ENCODE measurements at places on chromosomes 5 and 9.
A peak's percentile ranks its signal among the peaks of the same experiment; 100 is the strongest.

DNA sequence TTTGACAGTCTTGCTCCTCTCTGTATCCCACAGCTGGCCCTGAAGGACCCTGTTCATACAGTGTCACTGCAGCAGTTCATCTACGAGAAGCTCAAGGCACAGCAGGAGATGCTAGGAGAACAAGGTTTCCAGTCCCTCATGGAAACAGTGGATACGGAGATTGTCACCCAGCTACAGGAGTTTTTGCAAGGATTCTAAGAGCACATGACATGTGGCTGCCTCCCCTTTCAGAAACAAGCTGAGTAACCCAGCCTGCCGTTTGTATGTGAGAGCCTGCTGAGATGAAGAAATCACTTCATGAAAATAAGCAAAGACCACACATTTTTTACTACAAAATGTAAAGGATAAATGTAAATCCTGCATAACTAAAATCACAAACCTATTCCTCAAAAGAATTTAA, 48.5 kb downstream of the LRRC70 start:
- DNase-seq, result no peak

GRCh38 chr9:17614903-17615302, 36.0 kb downstream of the SH3GL2 start:
- DNase-seq, result no peak

DNA sequence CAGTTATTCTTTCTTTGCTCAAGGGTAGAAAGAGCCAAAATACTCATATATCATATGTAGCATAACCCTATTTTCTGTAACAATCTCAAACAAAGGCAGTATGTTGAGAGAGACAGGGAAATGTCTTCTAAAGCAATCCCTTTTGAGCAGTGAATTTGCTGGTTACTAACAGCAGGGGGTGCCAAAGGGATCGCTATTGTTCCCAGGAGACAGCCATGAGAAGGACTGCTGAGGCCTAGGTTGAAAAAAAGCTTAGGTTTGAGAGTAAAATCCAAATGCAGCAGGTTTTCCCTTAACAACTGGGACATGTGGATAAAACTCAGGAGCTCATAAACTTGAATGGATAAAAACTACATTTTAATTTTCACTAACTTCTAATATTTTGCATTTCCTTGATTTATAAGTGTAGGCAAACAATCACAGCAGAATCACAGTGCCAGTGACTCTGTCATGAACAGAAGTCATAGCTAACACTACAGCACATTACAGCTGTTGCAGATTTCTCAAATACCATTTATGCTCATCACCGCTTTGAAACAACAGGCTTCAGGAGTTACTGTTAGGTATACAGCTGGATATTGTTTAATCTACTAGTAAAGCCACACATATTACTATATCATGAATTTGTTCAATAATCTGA, 148.4 kb downstream of the MAPKAP1 start:
- DNase-seq, result peak; percentile 29

GRCh38 chr5:93058309-93058708, 522.7 kb downstream of the NR2F1-AS1 start:
- no peak for DNase-seq

- no peak for DNase-seq
Observed at GRCh38 chr9:38343037-38343436, 49.5 kb upstream of the ALDH1B1 start.

- DNase-seq, result no peak
Observed at GRCh38 chr9:120481248-120481647, 98.7 kb downstream of the CDK5RAP2 start.

- DNase-seq, result no peak
Observed at GRCh38 chr9:14320271-14321181, 6.6 kb upstream of the NFIB start.

GRCh38 chr5:71887680-71888079, 168.6 kb downstream of the CARTPT start:
- DNase-seq, result no peak

DNA sequence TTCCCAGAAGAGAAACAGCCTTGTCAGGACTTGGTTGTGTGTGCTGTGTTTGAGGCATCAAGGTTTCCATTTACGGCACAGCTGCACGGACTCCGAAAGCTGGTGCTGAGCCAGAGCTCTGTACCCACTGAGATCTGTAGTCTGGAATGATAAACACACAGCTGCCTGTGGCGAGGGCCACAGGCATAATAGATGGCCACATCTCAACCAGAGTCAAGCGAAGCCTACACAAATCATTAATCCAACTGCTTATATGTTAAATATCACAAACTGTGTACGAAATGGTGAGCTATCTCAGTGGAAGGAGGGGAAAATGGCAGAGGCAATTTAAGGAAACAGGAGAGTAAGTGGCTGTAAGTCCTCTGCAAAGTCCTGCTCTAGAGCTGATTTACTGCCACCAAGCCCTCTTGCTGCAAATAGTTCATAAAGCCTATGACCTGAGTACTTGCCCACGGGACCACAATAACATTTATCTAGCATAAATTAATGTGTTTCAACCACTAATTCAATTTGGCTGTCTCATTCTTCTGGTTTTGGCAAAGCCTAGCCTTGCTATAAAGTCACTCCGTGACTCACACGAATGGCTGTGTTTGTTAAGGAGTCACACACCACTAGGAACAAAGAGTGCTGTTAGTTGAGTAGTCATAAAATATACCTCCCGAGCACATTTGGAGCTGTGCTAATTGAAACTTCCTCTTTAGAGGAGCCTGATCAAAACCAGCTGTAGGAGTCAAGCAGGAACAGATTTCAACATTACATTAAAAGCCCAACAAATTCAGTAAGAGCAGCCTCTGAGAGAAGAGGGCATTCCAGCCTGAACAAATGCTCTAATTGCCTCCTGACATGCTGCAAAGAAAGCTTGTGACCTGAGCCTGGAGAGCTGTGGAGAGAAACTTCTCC, 738.6 kb upstream of the ZNF608 start:
- DNase-seq, result no peak

GRCh38 chr9:17825265-17825659, 246.4 kb downstream of the SH3GL2 start:
- no peak for DNase-seq

DNA sequence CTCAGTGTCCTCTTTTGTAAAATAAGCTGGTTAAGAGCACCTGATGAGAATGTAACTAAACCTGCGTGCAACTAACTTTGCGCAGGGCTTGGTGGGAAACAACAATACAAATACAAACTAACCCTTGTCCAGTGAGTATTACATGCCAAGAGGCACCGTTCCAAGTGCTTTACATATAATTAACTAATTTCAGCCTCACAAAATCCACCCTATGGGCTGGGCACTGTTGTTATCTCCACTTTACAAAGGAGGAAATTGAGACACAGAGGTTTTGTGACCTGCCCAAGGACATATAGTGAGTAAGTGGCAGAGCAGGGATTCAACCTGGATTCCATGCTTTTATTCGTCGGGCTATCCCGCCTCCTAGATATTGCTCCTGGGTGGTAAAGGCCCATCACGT, 26.2 kb upstream of the TNIP1 start:
- no peak for DNase-seq

GRCh38 chr9:132234535-132234934, 72.7 kb downstream of the NTNG2 start:
- DNase-seq, result no peak

- no peak for DNase-seq
Observed at GRCh38 chr5:72830362-72830761, 13.9 kb downstream of the TNPO1 start.

DNA sequence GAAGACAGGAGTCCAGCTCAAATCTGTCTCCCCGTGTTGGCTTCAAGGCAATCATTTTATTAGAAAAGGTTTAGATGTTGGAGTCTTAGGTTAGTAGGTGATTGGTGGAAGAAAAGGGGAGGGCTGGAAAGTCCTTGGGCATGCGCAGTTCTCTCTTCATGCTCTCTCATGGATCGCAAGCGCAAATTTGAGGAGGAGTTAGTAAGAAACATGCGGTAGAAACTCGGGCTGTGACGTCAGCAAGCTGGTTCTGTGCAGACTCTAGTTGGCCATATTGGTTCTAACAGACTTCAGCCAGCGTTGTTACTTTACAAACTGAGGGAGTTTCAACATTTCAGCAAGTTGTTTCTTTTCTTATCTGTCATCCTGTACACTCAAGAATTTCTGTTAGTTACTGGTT, 392.2 kb downstream of the CDK5RAP2 start:
- no peak for DNase-seq

- no peak for DNase-seq
Observed at GRCh38 chr9:74496406-74496805, 729 bp upstream of the RORB start.

GRCh38 chr5:32869216-32869615, 158.1 kb downstream of the NPR3 start:
- no peak for DNase-seq

DNA sequence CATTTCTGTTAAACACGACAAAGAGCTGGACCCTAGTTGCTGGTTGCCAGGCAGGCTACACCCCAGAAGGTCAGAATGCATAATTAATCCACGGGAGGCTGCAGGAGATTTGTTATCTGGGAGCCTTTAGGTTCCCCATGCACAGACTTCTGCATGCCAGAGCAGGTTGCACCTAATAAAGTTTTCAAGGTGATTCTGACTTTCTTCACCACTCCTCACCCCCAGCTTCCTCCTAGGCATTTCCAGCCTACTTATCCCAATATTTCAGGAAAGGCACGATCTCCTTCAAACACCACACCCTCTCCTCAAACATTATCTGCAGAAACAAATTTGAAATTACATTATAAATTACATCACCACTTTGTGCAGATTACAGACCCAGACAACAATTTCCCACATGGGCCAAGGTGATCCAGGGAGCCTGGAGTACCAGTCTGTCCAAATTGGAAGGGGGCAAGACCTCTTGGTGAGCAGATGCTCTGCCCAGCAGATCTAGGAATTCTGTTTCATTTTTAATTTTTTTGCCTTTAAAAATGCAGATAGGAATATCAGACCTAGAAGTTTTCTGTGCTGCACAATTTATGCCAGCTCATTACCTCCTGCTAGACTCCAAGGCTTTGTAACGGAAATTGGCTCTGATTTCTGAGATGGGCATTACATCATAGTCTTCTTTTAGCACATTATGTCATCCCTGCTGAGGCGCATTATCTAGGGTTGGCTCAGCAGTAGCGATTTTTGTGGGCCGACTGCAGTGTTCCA, 363.4 kb upstream of the SLC30A5 start:
- no peak for DNase-seq

GRCh38 chr9:4741365-4742089, 525 bp upstream of the AK3 start:
- no peak for DNase-seq

- DNase-seq, result no peak
Observed at GRCh38 chr9:88814577-88814976, 176.7 kb upstream of the S1PR3 start.

GRCh38 chr5:159657771-159658170, 258.5 kb upstream of the ADRA1B start:
- no peak for DNase-seq

DNA sequence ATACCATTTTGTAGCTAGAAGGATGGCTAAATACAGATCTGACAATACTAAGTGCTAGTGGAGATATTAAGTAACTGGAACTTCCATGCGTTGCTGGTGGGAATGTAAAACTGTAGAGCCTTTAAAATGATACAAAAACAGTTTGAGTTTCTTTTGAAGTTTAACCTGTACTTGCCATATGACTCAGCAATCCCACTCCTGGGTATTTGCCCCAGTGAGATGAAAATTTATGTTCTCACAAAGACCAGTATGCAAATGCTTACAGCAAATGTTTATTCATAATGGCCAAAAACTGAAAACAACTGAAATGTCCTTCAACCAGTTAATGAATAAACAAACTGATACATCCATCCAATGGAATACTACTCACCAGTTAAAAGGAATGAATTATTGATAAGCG, 137.3 kb downstream of the SLC12A2 start:
- no peak for DNase-seq

DNA sequence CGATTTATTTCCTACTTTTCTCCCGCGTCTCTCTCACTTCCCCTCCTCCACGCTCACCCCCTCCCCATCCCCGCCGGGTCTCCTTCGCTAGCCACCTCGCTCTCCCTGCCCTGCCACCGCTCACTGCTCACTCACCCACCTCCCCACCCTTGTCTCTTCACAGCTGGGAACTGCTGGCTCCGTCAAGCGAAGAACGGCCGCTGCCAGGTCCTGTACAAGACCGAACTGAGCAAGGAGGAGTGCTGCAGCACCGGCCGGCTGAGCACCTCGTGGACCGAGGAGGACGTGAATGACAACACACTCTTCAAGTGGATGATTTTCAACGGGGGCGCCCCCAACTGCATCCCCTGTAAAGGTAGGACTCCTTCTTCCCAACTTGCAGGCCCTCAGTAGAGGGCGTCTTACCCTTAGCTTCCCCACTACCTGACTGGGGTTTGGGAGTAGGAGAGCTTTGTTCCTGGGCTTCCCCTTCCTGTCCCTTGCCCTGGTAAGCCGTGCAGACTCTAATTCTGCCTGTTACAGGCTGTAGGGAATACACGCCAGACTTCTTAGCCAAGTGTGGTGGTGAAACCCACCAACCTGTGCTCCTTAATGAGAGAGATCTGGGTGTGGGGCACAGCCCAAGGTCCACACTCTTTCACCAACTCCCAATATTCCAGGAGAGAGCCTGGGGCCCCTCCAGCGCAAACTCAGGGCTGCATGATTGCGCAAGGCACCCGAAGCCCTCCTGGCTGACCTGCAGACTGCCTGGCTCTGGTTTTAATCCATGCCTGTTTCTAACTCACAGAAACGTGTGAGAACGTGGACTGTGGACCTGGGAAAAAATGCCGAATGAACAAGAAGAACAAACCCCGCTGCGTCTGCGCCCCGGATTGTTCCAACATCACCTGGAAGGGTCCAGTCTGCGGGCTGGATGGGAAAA, 2.5 kb downstream of the FST start:
- no peak for DNase-seq

DNA sequence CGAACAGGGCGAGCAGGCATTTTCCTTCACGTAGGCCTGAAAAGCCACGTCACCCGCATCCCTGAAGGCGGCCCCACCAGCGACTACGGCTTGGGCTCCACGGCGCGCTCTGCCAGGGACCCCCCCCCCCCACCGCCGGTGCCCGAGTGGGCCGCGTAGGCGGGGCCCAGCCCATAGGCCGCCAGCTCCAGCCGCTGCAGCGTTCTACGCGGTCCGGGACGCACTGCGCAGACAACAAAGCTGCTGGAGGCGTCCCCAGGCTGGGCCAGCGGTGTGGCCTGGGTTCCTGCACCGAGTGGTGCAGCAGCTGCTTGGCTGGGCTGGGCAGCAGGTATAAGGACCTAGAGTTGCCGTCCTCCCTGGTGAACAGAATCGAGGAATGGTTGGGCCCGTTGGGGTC, 18.3 kb upstream of the BTNL3 start:
- no peak for DNase-seq

DNA sequence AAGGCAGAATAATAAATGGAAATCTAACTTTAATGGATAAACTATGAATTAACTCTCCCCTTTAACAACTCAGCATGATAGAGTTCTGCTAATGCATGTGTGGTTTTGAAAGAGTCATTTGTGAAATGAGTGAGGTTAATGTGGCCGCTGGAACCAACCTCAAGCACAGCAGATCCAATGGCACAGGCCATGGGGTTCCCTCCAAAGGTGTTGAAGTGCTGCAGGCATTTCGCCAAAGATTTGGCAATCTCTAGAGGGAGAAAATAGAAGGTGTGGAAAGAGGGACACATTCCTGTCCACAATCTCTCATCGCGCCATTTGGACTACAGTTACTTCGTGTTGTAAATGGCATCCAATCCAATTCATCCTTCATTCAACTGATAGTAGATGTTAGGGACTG, 35.0 kb downstream of the AGXT2 start:
- no peak for DNase-seq

- no peak for DNase-seq
Observed at GRCh38 chr5:95887977-95888376, 65.5 kb upstream of the GLRX start.

Measured in stimulated activated CD4-positive, alpha-beta T cell treated with anti-CD3 and anti-CD28 coated beads, TNF-alpha, amount 100 ng/mL, for 48 hours (primary cell).